Cerebellar nuclear complex (tissue), 1 donor: ENCODE measurements at places on chromosomes 4 and X.

DNA sequence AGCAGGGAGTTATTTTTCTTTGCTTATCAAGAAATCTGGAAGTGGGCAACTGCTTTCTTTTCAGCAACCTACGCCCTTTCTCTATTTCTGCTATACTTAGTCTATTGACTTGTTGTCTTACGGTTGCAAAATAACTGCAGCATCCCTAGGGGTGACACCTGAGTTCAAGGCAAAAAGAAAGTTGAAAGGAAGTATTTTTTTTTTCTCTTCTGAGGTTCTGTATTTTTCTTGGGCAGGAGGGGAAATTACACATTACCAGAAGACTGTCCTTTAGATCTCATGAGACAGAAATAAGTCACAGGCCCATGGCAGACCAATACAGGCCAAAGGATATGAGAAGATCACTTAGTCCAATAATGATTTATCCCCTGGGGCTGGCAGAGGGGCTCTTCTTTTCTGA is 204.7 kb upstream of the CASK start:
- no peak for DNase-seq

- no peak for DNase-seq
Measured at GRCh38 chr4:16449406-16449805, 223.1 kb upstream of the TAPT1 start.

DNA sequence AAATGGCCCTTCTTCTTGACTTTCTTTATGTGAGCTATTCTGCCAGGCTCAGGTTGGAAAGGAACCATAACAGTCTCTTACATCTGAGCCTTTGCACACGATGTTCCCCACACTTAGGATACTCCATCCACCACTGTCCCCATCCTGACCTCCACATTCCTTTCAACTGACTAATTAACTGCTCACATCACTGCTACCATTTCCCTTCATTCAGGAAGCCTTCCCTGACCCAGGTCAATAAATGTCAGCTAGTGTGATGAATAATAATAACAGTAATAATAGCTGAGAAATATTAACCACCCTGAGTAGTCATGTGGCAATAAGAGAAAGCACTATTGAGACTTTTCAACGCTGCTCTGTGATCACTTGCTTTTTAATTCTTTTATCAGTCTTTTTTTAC is 291.7 kb downstream of the KCNIP4 start:
- no peak for DNase-seq

DNA sequence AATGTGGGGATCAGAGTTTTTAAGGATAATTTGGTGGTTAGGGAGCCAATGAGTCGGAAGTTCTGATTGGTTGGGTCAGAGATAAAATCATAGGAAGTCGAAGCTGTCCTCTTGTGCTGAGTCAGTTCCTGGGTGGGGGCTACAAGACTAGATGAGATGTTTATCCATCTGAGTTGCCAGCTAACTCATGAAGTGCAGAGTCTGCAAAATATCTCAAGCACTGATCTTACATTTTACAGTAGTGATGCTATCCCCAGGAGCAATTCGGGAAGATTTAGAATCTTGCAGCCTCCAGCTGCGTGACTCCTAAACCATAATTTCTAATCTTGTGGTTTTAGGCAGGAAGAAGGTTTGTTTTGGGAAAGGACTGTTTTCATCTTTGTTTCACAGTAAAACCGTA is 565.8 kb upstream of the SPANXN1 start:
- no peak for DNase-seq

- DNase-seq: no peak
Measured at GRCh38 chr4:21415728-21416127, 532.8 kb downstream of the KCNIP4 start.

- no peak for DNase-seq
Measured at GRCh38 chr4:101123231-101123630, 224.1 kb downstream of the PPP3CA start.

DNA sequence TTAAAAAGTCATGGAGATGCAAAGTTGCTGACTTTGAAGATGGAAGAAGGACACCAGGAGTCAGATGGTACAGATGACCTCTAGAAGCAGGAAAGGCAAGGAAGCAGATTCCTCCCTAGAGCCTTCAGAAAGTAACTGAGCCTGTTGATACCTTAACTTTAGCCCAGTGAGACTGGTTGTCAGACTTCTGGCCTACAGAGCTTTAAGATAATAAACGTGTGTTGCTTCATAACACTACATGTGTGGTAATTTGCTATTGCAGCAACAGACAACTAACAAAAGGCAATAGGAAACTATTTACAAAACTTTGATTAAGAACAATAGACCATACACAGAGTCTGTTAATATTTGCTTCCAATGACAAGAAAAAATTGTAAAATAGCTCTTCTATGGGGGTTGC is 102.0 kb upstream of the USP38 start:
- no peak for DNase-seq

DNA sequence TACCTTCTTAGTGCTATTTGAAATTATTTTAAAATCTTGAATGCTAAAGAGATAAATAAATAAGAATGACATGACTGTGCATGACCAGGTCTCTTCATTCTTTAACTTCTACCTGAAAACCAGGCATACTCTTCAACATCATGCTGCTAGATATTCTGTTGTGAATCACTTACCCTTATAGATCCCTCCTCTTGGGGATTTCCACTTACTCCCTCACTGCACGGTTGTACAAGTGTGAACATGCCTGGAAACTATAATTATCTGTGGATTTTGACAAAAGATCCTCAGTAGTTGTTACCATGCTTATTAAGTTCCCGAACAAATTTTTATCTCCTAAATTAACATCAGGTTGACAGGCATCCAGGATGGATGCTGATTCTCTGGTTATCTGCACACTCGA is 54.3 kb downstream of the ADGRL3 start:
- no peak for DNase-seq

DNA sequence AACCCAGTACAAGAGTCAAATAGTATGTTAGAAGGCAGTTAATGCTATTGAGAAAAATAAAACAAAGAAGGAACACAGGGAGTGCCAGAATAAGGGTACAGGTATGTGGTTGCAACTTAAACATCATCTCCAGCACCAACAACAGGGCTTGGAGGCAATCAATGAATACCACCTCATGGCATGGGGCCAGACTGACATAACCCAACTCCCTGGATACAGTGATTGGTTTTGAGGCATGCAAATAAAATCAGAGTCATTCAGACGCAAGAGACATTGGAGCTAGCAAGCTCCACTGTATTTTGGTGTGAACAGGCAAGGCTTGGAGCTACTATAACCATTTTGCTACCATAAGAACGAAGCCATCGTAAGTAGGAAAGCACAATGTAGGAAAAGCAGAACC is 56.7 kb downstream of the PPP3CA start:
- no peak for DNase-seq

- DNase-seq: no peak
Measured at GRCh38 chr4:17068392-17068791, 169.9 kb upstream of the LDB2 start.

- DNase-seq: no peak
Measured at GRCh38 chr4:125191232-125191631, 123.5 kb upstream of the FAT4 start.

DNA sequence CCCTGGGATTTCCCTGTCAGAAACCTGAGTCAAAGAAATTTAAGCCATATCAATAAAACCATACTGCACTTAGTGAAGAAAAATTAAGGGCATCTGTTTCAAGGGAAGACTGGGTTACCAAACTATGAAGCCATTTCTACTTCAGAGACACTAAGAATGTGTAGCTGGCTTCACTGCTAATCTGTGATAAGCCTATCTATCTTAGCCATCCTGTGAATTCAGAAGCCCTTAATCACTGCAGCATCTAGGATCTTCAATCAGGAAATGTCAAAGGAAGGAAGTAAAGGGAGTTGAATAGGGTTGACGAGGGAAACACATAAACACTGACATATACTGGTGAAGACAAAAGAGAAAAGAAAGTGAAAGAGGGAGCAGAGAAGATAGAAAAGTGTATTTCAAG is 777.6 kb upstream of the DIAPH2 start:
- no peak for DNase-seq

DNA sequence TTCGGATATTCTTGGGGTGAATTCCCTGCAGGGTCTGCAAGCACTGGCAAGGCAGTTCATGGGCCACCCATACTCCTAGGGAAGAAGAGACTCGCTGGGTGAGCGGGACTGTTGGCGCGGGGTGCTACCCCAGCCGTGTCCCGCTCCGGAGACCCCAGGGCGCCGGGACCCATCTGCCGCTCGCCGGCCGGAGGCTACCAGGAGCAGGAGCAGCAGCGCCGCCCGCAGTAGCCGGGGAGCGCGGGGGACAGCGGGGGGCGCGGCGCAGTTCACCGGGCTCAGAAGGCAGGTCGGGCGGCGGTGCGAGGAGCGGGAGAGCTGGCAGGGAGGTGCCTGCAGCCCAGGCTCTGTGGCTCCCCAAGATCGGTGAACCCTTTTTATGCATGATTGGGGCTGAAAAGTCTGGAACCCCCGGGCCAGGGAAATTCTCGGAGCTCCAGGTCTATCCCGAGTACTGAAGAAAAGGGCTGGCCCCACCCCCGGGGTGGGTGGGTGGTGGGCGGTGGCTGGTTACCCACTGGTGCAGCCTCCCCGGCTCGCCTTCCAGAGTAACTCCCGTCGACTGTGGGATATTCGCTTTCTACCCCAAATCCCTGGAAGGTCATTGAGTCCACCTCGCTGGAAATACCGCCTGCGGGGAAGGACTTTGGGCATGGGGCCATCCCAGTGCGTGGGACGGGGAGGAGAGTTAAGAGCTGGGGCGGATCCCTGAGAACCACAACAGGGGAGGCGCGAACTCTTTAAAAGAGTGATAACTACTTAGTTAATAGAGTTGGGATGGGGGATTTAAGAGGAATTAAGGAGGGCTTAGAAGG is 37.6 kb downstream of the PF4 start:
- DNase-seq: no peak

DNA sequence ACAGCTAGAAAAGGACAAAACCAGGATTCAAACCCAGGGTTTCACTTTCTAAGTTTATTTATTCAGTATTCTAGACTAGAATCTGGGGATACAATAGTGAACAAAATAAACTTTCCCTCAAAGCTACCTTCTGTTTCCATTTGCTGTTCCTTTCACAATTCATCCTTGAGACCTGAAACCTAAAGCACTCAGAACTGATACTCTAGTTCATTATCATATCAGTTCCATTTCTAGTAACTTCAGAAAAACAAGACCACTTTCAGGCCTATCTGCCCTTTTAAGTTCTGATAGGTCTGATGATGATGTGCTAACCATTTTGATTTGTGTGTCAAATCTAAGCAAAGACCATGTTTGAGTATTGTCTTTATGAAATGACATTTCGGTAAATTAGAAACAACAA is 7.8 kb upstream of the XK start:
- no peak for DNase-seq

DNA sequence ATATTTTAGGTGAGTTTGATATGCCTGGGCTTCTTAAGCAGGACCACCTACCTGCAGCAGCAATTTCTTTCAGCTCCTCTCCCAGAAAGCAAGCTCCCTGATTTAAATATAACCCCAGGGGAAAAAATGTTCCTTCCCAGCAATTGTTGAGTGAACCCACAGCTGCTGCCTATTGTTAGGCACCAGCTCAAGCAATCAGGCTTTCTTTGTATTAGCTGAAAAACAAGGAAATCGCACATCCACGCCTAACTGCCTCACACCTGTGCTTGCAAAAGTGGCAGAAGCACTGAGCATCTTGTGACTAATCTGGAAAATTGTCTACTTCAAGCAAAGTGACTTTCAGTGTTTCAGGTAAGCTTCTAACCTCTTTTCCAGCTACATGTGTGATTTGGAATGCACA is 432.2 kb downstream of the SMARCA1 start:
- DNase-seq: no peak

DNA sequence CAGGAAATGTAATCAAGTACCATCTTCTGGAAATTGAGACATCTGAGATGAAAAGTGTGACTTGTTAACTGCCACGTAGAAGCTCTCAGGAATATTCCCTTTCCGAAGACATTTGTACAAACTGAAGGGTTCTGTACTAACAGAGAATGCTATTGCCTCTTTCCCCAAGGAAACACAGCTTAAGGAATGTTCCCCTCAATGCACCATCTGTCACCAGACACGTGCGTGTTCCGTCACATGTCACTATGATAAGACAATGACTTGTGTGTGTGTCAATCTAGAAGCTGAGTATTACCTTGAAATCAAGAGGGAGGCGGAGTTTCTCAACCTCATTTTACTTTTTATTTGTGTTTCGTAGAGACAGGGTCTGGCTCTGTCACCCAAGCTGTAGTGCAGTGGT is 58.1 kb downstream of the DHRSX start:
- no peak for DNase-seq

DNA sequence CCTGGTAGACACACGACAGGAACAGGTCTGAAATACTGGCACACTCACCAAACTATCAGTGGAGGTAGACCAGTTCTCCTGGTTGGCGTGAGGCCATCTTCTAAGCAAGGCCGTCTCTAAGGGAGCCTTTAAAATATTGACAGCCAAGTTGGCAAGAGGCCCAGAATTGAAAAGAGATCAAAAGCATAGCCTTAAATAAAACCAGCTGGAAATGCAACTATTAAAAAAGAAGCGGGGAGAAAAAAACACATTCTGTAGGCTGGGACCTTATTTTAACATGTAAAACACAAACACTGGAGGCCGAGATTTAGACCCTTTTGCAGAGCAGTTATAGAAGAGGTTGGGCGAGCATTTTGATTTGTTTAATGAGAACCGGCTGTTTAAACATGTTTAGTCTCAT is 233.0 kb upstream of the CLNK start:
- no peak for DNase-seq

DNA sequence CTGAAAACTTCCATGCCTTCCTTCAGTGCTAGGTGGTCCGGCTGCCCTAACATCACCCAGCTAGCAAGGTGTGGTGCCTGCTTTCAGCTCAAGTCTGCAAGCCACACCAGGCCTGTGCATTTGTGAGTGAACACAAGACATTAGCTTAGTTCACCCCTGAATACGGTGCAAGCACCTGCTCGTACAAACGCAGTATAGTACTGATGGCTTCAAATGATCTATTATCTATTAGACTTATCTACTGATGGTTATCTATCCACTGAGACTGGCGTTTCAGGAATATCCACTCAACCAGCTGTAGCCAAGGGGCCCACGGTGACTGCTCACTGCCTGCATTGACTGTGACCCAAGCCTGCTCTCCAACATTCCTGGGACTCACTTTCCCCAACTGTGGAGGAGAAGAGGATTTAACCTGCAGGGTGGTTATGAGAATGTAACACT is 155.9 kb downstream of the SHOX start:
- no peak for DNase-seq

GRCh38 chrX:13748486-13748885 is 13.9 kb downstream of the OFD1 start:
- no peak for DNase-seq

DNA sequence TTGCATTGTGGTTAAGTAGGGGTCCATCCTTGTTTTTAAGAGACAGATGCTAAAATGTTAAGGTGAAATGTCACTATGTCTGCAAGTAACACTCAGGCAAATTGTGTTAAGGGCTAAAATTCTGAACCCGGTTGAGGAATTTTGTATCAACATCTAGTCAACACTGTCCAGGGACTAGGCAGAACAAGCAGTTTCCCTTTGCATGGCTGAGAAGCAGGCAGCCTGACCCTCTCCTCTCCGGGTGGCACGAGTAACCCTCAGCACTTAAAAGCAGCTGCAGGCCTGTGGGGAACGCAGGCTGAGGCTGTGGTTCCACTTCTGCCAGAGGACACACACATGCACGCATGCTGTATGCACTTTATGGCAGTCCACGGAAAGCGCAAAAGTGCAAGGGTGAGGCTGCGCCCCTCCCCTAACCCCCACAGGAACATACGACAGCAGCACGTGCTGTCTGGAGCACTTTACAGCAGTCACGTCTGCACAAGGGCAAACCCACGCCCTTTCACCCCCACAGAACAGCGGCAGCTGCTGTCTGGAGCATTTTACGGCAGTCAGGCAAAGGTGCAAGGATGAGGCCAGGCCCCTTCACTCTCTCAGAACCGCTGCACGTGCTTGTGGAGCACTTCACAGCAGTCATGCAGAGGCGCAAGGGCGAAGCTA is 619 bp upstream of the MPC1L start:
- no peak for DNase-seq

- no peak for DNase-seq
Measured at GRCh38 chr4:1010395-1011021, 918 bp upstream of the FGFRL1 start.
